ENCODE measurements at places on chromosomes 3 and 15. TPM values are rescaled to one million over a fixed set of nuclear protein-coding genes. Genes with fewer than 3 reads are reported as not detected.

- DNase-seq = no peak
Measured at GRCh38 chr3:70225146-70225545, 87.3 kb downstream of the MDFIC2 start.

Gene MESP2
- not detected for total RNA-seq

DNA sequence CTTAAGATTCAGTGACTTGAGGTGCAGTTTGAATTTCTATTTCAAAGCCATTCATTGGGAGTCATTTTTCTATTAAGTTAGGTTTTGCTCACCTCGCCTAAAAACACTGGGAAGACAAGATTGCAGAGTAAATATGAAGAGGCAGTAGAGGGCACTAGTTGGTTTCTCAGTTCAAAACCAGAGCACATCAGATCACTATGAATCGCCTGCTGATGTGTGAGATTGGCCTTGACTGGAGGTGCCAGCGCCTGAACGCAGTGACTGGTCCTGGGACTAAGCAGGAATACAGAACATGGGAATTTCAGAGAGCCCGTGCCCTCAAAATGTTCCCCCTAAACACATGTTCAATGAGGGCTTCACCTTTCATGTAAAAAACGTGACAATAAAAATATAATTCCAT is 229.0 kb downstream of the ITPR1 start:
- DNase-seq = peak; percentile 72

Gene HDDC3
- 10.8 TPM for total RNA-seq

DNA sequence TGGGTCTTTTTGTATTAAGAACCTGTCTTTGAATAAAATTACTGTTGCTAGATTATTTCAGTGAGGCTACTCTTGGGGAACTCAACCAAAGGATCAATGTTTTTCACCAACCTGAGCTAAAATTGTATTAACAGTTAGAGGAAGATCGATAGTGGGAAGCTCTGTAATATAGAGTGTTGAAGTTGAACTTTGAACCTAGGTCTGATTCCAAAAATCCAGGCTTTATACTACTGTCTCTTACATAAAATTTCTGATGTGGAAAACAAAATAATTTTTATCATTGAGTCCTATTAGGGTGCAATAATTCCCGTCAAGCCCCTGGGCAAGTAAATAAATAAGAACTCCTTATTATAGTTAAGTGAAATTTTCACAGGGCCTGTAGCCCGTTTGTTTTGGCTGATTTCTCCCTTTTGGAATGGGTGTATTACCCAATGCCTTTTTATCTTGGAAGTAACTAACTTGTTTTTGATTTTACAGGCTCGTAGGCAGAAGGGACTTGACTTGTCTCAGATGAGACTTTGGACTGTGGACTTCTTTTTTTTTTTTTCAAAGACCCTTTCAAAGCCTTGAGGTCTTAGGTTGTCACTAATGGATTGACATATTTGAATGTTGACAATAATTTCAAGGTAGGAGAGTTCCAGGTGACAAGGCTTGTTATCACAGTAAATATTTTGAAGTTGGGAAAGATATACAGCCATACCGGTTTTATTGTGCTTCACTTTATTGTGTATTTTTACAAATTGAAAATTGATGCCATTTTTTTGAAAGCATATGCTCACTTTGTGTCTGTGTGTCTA is 276.1 kb downstream of the NFKBIZ start:
- DNase-seq = no peak

Gene SLC28A2
- not detected for total RNA-seq

- no peak for DNase-seq
Measured at GRCh38 chr15:64895285-64896065, 16.2 kb upstream of the ANKDD1A start.

Gene WDR93
- total RNA-seq = 0.64 TPM

- DNase-seq = no peak
Measured at GRCh38 chr15:96093063-96093462, 237.4 kb upstream of the NR2F2 start.

- no peak for DNase-seq
Measured at GRCh38 chr3:36557708-36558421, 177.6 kb downstream of the STAC start.

GRCh38 chr3:7433073-7433472 is 572.2 kb downstream of the GRM7 start:
- no peak for DNase-seq

- no peak for DNase-seq
Measured at GRCh38 chr15:80885016-80885579, 104.5 kb downstream of the MESD start.

Gene STRC
- not detected for total RNA-seq

Gene CKMT1A
- 3.8 TPM for total RNA-seq

- no peak for DNase-seq
Measured at GRCh38 chr3:17182166-17182565, 297.4 kb downstream of the PLCL2 start.

DNA sequence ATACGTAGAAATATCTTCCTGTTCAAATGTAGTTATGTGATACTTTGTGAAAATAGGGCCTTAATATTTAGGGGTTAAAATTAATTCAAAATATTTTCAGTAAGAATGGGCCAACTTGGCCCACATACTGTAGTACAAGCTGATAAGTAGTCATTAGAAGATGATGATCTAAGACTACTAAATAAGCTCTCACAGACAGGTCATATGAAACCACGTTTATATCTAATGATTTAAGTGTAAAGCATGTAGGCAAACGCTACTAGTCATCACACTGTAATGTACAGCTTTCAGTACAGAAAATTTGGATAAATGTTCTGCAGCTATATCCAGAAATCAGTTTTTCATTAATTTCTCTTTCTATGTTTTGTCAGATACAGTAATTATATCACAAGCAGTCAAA is 228.6 kb downstream of the UBE2E2 start:
- no peak for DNase-seq

Gene GPR62
- total RNA-seq = not detected

- no peak for DNase-seq
Measured at GRCh38 chr15:75750261-75751050, 37.8 kb upstream of the CSPG4 start.

Gene CAMK2N2
- 0.37 TPM for total RNA-seq

DNA sequence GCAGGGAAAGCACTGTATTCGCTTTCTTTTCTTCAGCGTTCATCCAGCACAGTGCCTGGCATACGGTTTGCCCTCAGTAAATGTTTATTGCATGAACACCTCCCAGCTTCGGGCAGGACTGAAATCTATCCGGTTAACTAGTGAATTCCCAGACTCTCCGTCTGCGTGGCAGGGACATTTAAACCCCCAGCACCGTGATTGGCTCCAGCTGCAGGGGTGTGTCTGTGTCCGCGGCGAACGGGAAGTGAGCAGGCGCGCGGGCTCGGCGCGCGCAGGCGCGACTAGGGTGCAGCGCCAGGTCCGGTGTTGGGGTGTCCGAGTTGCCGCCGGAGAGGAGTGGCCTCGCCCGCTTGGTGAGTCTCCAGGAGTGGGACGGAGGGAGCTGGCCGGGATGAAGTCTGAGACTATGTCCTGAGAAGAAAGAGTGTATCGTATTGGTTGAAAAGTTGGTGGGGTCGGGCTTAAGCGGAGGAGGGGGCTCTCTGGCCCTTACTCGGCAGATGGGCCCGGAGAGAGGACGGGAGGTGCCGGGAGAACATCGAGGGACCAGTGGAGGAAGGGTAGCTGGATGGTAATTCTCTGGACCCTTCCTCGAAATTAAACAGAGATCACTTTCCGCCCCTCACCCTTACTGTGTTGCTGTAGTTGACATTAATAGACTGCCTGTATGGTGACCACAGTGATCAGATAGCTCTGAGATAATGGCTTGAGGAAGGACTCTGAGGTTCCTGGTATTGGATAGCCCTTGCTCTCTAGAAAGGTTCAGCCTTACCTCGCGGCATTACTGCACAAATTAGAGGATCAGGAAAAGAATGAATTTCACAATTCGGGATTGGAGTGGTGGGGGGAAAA is at the start of gene SNAP23:
TSS of gene SNAP23 (plus strand) at position 274 of the 852 bp plus-strand sequence. CDS start 16,213 bp downstream, outside the sequence.
- peak; percentile 96 for DNase-seq

GRCh38 chr3:73451301-73451944 is 173.3 kb downstream of the PDZRN3 start:
- no peak for DNase-seq

Gene ZPLD1
- not detected for total RNA-seq

- no peak for DNase-seq
Measured at GRCh38 chr15:98868564-98868963, 139.0 kb downstream of the PGPEP1L start.

DNA sequence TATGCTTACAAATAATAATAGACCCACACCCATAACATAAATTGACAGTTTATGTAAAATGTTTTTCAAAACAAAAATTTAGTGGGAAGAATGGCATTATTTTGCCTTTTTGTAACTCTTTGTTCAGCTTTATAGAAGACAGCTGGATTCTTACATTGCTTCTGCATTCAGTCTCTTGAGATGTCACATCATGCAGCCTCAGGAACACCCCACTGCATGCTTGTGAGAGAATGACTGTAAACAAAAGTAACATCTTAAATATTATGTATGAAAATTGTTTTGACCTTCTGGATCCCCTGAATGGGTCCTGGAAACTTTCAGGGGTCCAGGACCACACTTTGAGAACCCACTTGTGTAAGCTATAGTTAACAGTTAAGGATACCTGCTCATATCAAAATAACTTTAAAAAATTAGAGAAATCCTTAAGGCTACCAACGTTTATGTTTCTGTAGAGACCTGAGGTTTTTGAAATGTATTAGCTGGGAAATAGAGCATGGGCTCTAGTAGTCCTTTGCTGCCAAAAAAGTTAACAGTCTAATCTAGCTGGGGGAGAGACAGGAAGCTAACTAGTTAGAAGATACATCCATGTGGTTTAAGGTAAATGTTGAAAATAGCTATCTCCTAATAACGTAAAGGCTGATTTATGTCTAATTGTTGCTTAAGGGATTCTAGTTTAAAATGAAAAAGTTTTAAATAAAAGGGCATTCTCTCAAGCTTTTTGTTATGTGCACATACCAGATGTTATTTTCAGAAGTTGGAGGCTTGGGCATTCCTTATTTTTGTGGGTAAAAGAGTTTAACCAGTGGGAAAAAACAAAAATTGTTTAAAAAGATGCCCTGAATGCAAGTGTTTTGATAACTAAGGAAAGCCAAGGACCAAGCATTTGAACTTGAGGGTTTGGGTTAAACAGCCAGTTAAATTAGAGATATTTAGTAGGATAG is 3.8 kb downstream of the USP3 start:
- DNase-seq = no peak

Gene NRROS
- total RNA-seq = 11.6 TPM

- no peak for DNase-seq
Measured at GRCh38 chr15:77619883-77620282, 12.8 kb downstream of the LINGO1 start.

Gene HHATL
- not detected for total RNA-seq

Gene SPRED1
- 8.2 TPM for total RNA-seq

- DNase-seq = no peak
Measured at GRCh38 chr3:50241163-50241562, 5.2 kb downstream of the GNAI2 start.

GRCh38 chr3:145578471-145578870 is 582.5 kb downstream of the PLOD2 start:
- no peak for DNase-seq

Measured in G401 (cell line).